GM12865 (cell line): ENCODE measurements at places on chromosomes 11 and 22.

DNA sequence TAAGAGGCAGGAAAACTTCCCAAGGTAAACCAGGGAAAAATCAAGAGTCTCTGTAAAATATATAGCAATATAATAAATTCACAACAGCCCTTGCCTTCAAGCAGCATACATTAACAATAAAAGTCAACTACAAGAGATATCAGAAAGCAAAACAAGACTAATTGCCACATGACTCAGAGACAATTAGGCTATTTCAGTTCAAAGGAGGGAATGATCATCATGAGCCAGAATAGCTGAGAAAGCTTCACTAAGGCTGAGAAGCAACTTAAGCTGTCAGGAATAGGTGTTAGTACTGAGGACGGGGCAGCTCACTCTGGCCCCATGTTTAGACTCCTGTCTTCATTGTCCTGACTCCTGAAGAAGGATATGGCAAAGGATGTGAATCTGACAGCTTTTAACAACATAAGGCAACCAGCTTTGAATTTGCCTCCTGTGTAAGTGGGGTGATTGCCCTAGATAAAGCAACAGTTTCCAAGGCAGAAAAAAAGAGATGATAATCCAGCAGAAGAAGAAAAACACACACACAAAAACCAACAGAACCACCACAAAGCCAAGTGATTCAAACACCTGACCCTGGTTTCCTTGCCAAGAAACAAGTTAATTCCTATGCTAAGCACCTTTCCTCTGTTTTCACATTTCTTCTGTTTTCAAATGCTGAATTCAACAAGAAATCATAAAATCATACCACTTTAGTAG lies 60.8 kb downstream of the SIK3 start:
- DNase-seq = no peak

DNA sequence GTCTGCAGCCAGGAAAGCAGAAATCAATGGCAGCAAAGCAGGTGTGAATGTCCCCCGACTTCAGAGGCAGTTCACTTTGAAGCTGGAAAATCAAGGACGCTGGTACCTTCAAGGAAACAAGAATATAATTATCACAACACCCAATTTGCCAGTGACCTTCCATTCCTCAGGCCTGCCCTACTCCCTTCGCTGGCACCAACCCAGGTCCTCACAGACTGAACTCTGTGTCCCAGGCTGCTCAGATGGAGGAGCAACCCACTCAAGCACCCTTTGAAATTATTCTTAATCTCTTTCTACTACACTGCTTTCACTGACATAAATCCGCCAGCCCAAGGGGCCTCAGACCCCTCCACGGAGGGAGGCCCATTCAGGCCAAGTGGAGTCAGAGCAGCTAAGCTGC lies 64.7 kb upstream of the WT1 start:
- no peak for DNase-seq

DNA sequence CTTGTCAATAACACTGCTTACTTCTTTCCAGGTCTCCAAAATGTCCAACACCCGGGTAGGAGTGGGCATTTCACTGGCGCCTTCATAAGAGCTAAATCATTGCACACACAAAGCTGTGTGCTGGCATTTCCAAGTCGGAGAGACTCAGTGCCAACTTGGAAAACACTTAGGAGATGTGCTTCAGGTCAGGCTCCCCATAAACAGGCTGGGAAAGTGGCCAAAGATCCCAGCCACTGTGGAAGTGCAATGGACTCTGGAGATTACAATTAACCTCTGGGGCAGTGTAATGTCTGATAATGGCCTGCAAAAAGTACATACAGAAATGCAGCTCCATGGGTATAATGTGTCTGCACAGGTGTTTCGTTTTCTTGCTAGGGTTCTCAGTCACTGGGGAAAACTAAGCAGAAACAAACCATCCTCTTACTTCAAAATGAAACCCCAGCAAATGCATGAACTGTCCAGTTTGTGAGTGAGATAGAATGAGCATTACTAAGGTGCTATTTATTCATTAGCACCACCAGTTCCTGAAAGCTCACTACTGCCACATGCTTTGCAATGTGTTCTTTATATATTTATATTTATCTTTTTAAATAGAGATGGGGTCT lies 79.0 kb downstream of the ABTB2 start:
- DNase-seq = peak; percentile 53

GRCh38 chr11:107780775-107781174 lies 68.9 kb upstream of the SLN start:
- DNase-seq = peak; percentile 25

GRCh38 chr11:14445542-14446530 lies 53.8 kb downstream of the COPB1 start:
- no peak for DNase-seq

GRCh38 chr22:17880020-17880419 lies 105.8 kb upstream of the BID start:
- DNase-seq = no peak

DNA sequence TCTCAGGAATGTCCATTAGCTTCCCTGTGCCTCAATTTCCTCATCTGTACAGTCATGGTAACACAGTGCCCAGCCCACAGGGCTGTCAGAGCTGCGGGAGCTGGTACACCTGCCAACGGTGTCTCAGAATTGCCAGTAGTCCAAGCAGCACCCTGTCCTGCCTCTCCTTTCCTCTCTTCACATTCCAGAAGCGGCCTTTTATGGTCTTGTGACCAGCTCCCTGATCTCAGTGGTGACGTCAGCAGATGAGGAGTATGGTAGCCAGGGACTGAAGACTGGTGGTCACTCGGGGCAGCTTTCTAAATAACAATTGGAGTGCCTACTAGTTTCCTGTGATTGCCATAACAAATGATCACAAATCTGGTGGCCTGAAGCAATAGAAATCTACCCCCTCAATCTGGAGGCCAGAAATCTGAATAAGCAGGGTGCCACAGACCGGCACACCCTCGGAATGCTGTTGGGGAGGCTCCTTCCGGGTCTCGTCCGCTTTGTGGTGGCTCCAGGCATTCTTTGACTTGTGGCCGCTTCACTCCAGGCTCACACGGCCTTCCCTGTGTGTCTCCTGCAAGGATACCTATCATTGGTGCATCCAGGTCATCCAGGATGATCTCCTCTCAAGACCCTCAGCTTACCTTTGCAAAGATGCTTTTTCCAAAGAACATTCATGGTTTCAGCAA lies 2.1 kb downstream of the FADD start:
- DNase-seq = no peak

GRCh38 chr11:120598517-120599257 lies 87.1 kb downstream of the GRIK4 start:
- DNase-seq = no peak

GRCh38 chr11:85673393-85673792 lies 8.5 kb upstream of the CREBZF start:
- no peak for DNase-seq

- DNase-seq = no peak
Measured at GRCh38 chr11:67468456-67468758, 644 bp downstream of the TMEM134 start.

DNA sequence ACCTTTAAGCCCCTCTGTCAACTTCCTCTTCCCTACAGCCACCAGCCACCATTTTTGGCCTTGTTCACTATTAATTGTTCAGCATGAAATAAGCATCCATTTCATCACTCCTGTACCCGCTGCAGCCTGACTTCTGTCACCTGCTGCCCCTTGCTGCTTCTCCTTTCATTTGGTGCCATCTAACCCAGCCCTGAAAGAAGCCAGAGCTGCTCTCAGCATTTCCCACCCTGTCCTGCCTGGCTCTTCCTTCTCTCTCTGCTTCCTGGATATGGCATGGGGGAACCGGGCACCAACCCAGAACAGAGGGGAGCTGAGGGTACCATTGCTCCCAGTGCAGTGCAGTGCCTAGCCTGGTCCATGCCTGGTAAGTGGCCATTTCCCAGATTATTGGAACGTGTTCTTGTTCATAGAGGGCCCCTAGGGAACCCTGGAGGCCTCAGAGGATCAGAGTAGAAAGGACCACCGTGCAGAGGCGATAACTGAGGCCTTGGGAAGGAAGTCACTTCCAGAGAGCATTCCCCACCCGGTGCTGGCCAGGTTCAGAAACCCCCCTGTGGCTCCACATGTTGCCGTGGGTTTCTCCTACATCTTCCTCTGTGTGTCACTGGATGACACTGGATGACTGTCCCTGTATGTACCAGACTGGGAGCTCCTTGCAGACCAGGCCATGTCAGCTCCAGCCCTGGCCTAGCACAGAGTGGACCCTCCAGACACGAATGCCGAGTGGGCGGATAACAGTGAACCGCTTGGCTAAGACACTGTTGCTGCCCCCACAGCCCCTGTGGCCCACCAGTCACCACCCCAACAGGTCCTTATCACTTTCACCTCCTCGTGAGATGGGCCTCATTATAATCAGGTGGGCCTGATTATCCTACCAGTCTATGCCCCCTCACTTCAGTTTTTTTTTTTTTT lies 4.7 kb downstream of the YDJC start:
- no peak for DNase-seq

DNA sequence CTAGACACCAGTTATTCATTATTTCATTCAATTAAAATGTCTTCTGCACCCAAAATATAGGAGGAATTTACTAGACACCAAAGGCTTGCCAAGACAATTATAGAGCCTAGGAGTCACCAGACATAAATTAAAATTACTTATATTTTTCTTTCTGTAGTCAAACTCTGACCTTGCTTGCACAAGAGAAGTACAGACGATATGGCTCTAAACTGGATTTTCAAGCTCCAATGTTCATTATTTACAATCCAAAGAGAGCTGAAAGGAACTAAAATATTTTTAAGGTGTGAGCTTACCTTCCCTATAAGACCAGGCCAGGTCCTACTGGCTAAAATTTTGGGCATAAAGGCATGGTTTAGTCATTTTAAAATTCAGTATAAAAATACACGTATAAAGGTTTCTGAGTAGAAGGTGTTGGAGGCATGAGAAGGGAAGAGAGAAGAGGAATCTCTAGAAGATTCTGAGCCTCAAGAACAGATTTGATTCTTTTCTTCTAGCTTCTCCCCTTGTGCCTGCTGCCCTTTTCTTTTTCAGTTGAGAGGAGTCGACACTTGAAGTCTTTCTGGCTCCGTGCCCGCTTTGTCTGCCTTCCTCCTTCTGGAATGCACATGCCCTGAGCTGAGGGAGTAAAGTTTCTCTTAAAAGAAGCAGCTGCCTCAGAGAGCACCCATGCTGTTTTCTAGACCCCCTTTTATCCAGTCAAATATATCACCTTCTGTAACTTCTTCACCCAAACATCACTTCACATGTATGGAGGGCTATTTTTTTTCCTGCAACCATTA lies 13.5 kb downstream of the C11orf97 start:
- no peak for DNase-seq

GRCh38 chr11:62546244-62546928 lies at the start of gene AHNAK:
Gene AHNAK (minus strand): TSS chr11:62546806. CDS start chr11:62536098, 10,708 bp downstream.
- peak; percentile 79 for DNase-seq
